ENCODE measurements at places on chromosomes 5 and 9.

DNA sequence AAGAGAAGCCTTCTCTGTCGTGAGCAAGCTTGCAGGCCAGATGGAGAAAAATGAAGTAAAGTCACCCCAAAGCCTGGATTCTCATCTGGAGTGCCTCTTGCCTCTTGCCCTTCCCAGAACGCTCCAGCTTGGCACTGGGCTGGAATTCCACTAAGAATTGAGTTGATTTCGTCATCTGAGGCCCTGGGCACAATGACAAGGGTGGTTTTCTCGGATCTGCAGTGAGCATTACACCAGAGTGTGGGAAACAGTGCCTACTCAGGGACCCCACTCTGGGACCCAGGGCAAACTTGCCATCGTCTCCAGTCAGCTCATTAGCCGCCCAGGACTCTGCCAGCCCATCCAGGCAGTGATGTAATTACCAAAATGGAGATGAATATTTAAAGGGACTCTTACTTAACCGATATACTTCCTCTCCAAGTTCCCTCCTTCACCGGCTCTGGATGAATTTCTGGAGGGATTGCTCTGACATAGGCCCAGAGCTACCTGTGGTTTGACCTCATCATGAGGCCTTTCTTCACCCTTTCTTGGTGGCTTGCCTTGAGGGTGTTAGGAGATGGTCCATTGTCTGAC is 44.7 kb upstream of the LCP2 start:
- DNase-seq = no peak

GRCh38 chr5:11384441-11385250 is 519.6 kb downstream of the CTNND2 start:
- no peak for DNase-seq

GRCh38 chr5:1130218-1130946 is 18.5 kb upstream of the SLC12A7 start:
- no peak for DNase-seq

DNA sequence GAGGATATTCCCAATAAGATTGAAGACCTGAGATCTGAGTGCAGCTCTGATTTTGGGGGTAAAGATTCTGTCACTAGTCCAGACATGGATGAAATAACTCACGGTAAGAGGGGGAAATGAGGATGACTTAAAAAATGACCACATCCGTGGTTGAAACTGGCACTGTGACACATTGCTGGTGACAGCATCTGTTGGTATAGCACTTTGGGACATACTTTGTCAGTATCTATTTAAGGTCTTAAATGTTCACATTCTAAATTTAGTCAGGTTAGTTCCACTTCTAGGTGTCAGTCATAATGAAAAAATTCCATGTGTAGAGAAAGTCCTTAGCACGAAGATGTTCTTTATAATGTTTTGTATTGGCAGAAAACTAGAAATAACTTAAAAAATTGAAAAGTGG is 70.9 kb downstream of the GAPVD1 start:
- peak; percentile 46 for DNase-seq

DNA sequence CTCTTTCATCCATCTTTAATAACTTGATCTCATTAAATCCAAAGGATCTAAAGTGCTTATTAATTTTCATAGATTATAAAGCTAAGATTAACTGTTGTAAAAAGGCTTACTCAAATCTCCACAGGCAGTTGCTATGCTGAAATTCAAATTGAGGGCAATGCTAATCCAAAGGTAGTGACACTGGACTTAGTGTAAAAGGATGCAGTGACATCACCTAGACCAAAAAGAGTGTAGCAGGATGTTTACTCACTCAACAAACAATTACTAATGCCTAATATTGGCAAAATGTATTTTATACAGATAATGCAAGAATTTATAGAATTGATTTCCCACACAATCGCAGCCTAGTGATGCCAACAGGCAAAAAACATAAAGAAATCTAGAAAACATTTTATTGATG is 756.2 kb downstream of the CDH9 start:
- no peak for DNase-seq

DNA sequence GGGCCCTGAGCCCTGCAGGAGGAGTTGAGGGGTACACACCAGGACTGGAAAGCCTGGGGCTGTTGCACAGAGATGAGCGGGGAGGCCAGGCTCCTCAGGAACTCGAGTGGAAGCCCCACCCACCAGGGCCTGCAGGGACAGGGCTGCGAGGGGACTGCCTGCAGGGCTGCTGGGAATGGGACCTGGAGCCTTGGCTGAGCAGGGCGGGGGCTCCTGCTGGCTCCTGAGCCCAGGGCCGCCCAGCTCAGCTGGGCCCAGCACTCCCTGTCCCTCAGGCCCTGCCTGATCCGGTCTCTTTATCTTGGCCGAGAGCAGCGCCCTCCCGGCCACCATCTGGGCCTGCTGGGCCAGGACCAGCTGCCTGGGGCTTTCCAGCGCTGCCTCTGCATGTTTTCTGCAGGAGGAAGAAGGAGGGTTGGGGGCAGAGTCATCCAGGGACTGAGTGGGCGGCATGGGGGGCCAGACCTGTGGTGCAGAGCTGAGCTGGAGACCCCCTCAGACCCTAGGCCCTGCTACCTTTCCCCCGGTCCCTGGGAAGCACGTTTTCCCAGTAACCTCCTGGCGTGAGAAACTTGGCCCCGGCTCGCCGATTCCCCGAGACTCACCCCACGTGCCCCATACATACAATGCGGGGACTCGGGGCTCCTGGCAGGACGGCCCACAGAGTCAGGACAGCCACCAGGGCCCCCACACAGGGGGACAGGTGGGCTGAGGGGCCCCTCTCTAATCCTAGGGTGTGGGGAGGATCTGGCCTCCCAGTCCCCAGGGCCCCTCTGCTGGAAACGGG is 9.4 kb downstream of the LCN12 start:
- DNase-seq = no peak

GRCh38 chr5:22036061-22036460 is 817.1 kb downstream of the CDH12 start:
- DNase-seq = no peak

- DNase-seq = no peak
Measured at GRCh38 chr5:148515460-148515859, 131.7 kb downstream of the FBXO38 start.

GRCh38 chr5:8934455-8934854 is 611.4 kb downstream of the SEMA5A start:
- no peak for DNase-seq

DNA sequence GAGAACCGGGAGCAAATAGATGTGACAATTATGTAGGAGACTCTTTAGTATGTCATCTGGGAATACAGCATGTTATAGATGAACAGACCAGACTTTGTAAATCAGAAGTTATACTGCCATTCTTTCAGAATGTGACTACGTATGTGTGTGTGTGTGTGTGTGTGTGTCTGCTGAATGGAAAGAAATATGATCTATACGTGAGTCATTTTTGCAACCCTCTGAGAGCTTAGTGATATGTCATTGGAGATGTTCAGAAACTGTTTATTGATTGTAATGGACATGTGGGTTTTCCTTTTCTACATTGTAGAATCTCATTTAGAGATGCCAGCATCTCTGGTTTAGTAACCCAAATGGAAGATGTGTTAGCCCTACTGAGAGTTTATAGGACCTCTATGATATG is 731.5 kb downstream of the TLE1 start:
- DNase-seq = no peak

DNA sequence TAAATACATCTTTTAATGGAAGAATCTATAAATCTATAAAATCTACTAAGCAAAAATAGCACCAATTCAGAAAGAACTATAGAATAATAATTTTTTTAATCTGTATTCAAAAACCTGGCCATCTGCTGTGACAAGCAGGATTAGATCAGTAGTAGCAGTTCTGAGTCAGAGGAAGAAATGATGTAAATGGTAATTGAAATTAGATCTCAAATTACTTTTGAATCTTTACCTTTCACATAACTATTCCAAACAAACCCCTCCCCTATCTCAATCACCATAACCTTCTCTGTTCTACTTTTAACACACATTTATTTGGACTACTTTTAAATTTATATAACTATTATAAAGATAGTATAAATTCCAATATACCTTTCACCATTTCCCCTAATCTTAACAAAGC is 727.8 kb upstream of the FAM174A start:
- no peak for DNase-seq

DNA sequence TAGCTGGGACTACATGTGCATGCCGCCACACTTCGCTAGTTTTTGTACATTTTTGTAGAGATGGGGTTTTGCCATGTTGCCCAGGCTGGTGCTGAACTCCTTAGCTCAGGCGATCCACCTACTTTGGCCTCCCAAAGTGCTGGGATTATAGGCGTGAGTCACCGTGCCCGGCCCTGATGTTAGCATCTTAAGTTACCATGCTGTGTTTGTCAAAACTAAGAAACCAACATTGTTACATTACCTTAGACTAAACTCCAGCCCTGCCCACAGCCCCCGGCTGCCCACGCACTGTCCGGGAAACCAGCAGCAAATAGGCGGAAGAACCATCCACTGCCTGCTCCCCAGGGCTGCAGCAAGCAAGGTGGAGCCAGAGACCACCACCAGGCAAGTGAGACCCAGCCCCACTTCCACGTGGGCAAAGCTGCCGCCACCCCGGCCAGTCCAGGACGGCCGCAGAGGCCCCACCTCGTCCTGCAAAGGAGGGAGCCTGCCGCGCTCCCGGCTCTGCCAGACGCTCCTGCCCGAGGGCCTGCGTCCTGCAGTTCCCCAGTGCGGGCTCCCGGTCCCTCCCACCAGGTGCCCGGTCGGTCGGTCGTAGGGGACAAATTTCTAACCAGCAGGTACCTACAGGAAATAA is 35.7 kb upstream of the TXN start:
- DNase-seq = no peak

- DNase-seq = no peak
Measured at GRCh38 chr9:90637626-90638025, 5.0 kb downstream of the DIRAS2 start.

GRCh38 chr5:13660072-13660471 is 284.4 kb downstream of the DNAH5 start:
- no peak for DNase-seq

GRCh38 chr5:15938961-15939360 is 240.6 kb downstream of the MARCHF11 start:
- no peak for DNase-seq

DNA sequence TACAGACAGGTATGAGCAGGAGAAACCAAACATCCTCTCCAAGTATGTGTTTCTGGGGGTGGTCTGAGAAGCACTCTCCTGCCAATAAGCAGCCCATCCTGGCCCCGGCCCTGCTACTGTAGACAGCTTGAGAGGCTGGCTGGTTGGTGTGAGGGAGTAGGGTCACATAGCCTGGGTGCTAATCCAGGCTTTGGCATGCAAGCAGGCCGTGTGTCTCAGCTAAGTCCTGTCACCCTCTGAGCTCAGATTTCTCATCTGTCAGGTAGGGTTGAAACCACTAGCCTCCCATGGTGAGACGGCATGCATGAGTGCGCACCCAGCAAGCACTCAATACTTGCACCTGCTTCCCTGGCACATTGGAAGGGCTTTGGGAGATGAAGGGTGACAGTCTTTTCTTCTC is 49.8 kb upstream of the PHYKPL start:
- DNase-seq = no peak

- DNase-seq = no peak
Measured at GRCh38 chr5:176560364-176560763, 11.2 kb downstream of the CDHR2 start.

GRCh38 chr5:19492861-19493260 is 495.1 kb downstream of the CDH18 start:
- no peak for DNase-seq

DNA sequence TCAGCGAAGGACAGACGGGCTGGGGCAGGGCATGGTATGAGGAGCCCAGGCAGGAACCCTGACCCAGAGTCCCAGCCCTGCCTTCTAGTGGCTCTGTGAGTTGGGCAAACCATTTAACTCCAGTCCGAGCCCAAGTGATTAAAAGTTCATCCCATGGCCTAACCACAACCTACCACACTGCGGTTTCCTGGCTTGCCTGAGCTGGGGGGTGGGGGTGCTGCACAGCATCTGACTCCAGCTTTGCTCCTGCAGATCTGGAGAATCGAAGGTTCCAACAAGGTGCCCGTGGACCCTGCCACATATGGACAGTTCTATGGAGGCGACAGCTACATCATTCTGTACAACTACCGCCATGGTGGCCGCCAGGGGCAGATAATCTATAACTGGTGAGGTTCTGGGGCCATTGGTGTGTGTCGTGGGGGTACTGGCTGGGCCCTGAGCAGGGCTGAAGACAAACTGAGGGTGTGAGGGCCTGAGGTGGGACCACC is 49.0 kb downstream of the STOM start:
- DNase-seq = no peak

DNA sequence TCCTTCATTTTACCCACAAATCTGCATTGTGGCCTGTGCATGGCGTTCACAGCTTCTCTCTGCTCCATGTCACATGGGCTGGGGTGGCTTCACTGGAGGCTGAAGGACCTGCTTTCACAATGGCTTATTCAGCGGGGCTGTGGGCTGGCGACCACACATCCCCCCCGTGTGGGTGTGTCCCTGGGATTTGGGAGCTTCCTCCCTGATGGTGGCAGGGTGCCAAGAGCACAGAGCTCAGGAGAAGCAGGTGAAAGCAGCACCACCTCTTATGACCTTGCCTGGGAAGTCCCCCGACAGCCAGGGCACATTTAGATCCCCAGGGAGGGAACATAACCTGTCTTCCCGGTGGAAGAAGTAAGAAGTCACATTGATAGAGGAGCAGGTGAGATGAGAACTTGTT is 5.0 kb upstream of the MED10 start:
- DNase-seq = no peak

GRCh38 chr5:52995914-52996313 is 6.8 kb downstream of the ITGA2 start:
- DNase-seq = no peak

DNA sequence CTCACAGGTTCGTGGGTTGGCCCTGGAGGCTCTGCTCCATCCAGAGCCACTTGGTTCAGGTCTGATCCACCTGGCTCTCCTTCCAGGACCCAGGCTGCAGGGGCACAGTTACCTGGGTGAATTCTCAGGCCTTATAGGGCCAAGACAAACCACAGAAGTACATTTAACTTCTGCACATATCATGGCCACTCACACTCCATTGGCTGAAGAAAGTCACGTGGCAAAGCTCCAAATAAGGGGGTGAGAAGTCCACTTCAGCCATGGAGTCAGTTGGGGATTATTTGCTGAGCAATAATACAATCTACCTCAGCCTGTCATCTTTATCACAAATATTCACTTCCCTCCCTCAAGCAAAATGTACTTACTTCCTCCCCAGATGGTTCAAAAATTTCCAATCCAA is 83.6 kb downstream of the MACROH2A1 start:
- no peak for DNase-seq

DNA sequence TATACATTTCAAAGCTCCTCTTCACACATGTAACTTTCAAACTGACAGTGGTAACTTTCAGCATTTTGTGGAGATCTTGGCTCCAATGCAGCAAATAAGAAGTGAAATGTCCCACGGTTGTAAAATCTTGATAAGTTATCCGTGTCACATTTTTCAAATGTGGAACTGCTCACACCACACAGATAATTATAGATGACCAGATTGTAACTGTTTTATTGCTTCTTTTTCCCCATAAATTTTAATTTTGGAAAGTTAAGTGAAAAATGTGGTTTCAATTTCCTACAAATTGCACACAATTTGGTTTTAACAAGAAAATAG is 347.1 kb downstream of the EBF1 start:
- DNase-seq = no peak

GRCh38 chr5:143737062-143737461 is 74.9 kb upstream of the HMHB1 start:
- no peak for DNase-seq

All from GM10248 (cell line).